ENCODE measurements at places on chromosomes 13 and 19.

DNA sequence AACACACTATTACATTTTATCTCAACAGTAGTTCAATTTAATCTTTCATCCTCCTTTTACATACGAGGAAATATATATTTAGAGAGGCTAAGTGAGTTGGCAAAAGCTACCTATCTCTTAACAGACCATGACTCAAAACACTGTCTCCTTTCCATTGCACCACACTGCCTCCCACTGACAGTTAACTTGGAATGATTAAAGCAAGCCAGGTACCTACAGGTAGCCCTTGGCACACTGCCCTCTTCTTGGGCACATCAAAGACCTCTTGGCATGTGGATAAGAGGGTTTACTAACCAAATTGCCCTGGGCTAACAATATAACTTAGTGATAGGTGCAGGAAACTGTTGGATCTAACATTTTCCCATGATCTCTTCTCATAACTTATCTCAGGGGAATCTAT is 1.8 kb downstream of the ABHD13 start:
- DNase-seq: no peak

DNA sequence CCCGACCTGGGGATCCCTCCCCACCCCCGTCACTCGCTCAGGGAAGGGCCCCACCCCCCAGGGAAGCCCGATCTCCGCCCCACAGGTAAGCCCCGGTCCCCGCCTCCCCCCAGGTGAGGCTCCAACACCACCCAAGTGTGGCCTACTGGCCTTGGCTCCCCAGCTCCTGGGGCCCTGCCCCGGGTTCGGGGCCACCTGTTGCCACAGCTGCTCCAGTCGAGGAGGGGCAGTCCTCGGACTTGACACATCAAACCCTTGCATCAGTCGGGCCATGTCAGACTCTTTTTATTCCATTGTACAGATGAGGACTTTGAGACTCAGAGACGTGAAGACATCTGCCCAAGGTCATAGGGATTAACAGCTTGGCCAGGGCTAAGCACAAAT is 512 bp downstream of the CC2D1A start:
- DNase-seq: no peak

- no peak for DNase-seq
Observed at GRCh38 chr13:52738719-52739467, 727 bp downstream of the CNMD start.

DNA sequence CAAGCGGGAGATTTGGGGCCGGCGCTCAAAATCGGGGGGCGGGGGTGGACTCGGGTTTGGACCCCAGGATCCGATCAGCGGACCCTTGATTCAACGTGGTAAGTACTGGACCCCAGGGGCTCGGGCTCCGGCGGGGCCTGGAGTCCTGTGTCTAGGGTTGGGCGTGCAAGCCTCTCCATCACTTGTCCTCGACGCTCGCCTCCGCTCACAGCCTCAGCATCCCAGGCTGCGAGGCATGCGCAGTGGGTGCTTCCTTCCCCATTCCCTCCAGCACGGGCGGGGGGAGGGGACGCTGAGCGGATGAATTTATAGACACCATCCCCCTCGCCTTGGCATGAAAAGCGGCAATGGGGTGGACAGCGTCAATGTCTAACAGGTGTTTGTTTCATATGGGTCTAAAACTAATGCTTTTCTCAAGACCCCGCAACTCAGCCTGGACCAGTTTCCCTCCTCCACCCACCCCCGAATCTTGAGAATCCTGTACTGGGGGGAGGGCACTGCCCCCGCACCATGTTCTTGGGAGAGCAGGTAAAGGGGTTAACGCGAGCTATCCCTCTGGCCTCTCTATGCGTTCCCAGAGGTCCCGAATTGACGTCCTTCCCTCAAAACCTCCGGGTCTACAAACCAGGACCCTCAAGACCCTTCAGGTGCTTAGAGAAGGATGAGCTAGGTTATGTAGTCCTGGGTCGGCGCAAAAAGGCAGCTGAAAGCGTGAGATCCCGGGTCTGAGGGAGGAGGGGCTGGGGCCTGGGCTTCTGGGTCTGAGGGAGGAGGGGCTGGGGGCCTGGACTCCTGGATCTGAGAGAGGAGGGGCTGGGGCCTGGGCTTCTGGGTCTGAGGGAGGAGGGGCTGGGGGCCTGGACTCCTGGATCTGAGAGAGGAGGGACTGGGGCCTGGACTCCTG is 579 bp downstream of the CPT1C start:
- no peak for DNase-seq

DNA sequence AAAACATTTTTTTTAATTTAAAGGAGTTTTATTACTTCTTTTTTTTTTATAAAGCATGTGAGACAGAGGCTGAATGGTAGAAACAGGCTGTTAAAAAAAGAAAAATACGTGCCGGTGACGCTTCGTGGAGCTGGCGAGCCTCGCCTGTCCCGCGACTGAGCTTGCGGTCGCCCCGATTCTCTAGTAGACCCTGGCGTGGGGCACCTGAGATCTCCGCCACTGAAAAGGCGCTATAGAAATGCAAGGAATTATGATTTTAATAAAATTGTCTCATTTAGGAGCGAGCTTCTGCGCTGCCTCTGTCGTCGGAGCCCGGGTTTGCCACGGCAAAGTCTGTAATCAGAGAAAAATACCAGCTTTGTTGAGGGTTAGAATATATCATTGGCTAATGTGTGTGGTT is 18.4 kb downstream of the NFIX start:
- no peak for DNase-seq

- no peak for DNase-seq
Observed at GRCh38 chr19:8361921-8362793, 1.8 kb upstream of the ANGPTL4 start.

- no peak for DNase-seq
Observed at GRCh38 chr13:82672248-82672647, 1210.0 kb downstream of the SLITRK1 start.

GRCh38 chr19:51808333-51808986 is 13.5 kb downstream of the FPR3 start:
- DNase-seq: no peak

- no peak for DNase-seq
Observed at GRCh38 chr13:113800576-113800926, 41.5 kb downstream of the TMEM255B start.

GRCh38 chr19:7098096-7098495 is 28.6 kb downstream of the ZNF557 start:
- DNase-seq: no peak

DNA sequence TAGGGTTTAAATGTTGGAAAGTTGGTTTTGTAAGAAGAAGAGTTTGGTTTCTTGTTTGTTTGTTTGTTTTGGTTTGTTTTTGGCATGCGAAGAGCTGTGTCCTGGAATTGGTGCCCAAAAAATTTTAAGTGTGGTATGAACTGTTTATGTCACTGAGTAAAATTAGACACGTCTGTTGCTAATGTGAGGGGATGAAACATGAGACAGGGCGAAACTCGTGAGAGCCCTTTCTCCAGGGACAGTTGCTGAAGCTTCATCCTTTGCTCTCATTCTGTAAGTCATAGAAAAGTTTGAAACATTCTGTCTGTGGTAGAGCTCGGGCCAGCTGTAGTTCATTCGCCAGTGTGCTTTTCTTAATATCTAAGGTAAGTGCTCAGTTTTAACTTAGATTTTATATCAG is at the start of gene SGCG:
TSS of gene SGCG (plus strand) at position 269 of the 400 bp plus-strand sequence. CDS start 22,716 bp downstream, outside the sequence.
- no peak for DNase-seq

- no peak for DNase-seq
Observed at GRCh38 chr19:2423071-2423914, 4.1 kb downstream of the TIMM13 start.

Data from stimulated activated CD8-positive, alpha-beta memory T cell treated with anti-CD3 and anti-CD28 coated beads, Interleukin-7, amount 100 ng/mL, for 1 hour (primary cell).